ENCODE measurements at places on chromosomes 5 and 9. TPM values are rescaled to one million over a fixed set of nuclear protein-coding genes. Genes with fewer than 3 reads are reported as not detected.

Gene LEAP2
- 2.7 TPM for polyA plus RNA-seq

Gene NR5A1
- polyA plus RNA-seq, result 0.10 TPM

Gene NDST1
- polyA plus RNA-seq, result 46.8 TPM

Gene LIX1
- 4.6 TPM for polyA plus RNA-seq

Gene TAF11L5
- polyA plus RNA-seq, result not detected

Gene MYOT
- 366 TPM for polyA plus RNA-seq

Measured in muscle of arm (tissue), 14 donors.